ENCODE measurements at places on chromosomes 1 and 21. TPM values are rescaled to one million over a fixed set of nuclear protein-coding genes. Genes with fewer than 3 reads are reported as not detected.

Gene CYP4A22
- not detected for total RNA-seq

DNA sequence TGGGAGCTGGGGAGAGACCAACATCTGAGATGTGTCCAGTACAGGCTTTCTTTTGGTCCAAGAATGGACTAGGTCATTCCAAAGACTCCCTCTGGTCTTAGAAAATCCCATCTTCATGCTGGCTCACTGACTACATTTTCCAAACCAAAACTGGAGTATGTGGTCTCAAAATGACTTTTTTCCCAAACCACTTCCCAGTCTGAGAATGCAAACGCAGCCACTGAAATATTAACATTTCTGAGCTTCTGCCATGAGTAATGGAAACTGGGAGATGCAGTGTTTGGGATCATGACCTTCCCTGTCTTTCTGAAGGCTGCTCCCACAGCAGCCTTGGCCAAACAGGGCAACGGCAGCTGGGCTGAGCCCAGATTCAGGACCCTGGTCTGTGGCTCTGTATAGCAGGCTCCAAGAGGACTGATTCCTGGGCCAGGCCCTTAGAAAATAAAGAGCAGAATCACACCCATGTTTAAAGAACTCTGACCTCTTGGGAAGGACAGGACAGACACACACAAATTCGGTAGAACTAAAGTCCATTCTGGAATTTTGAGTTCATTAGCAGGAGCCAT lies 62.1 kb upstream of the CNTN2 start:
- DNase-seq, result no peak
- H3K36me3 ChIP-seq, result no peaks in the 10 kb centered on the region
- H3K4me1 ChIP-seq, result no peaks in the 10 kb centered on the region
- no peak overlapping the region for H3K27ac ChIP-seq
- H3K27me3 ChIP-seq, result no peaks in the 10 kb centered on the region

DNA sequence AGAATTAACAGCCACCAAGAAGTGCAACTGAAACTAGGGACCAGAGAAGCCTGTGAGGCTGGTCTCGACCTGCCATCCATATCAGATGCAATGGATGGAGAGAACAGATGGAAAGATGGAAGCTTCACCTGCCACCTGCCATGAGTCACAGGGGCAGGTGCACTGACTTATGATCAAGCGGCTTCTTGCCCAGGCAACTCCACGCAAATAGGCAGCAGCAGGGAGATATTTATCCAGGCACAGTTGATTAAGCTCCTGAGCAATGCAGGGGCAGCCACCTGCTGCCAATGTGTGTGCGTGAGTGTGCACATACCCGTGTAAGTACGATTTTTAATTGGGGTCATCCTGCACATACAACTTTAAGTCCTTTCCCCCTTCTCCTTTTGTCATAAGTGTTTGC lies 174.2 kb downstream of the PTPRU start:
- no peaks in the 10 kb centered on the region for H3K36me3 ChIP-seq
- H3K4me1 ChIP-seq, result peaks cover 5% of the 10 kb centered on the region
- no peaks in the 10 kb centered on the region for H3K27me3 ChIP-seq
- DNase-seq, result peak; percentile 26

- no peak overlapping the region for H3K4me3 ChIP-seq
- no peaks in the 10 kb centered on the region for H3K4me1 ChIP-seq
- no peak overlapping the region for H3K27ac ChIP-seq
Observed at GRCh38 chr1:14715266-14715665, 116.8 kb downstream of the KAZN start.
